ENCODE measurements at places on chromosomes 5 and 9.

- DNase-seq = no peak
Observed at GRCh38 chr5:173011566-173011965, 28.0 kb downstream of the ATP6V0E1 start.

DNA sequence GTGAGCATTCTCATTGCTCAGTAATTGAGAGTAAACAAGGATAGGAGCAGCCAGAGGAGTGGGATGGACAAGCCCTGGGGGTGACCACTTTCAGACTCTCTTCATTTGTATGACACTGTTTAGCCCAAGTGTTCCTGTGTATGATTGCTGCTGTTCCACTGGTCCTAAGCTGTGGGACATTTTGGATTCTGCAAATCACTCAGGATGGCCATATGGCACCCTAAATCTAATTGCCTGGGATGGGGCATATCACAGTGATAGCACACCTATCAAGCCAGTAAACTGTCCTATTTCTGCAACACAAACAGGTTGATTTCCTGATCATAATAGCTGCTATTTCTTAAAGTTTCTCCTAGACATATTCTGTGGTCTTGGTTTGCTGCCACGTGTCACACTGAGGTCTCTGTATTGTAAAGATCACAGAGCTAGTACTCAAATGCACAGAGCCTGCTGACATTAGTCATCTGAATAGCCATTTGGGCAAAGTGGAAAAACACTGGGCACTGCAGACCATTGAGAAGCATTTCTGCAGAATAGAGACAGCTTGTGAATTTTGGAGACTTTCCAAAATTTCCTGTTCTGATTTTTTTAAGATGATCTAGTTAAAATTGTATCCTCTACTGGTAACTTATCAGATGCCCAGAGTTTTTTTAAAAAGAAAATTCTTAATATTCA lies 320.2 kb downstream of the RFX3 start:
- no peak for DNase-seq

DNA sequence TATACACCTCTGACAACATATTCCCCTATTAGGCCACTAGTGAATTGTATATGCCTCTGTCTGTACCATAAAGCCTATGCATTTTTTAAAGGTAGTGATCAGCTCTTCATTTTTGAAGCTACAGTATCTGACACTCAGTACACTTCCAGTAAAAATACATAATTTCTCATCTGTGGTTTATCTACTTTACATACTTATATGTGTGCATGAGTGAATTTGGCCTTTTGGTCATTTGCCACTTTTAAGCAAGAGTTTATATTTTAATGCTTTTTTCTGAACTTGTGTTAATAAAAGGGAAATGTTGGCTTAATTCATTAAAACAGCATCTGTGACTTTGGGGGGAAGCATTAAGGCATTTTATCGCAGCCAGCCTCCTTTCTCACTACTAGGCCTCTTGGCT lies 47.8 kb downstream of the ST8SIA4 start:
- DNase-seq = no peak

DNA sequence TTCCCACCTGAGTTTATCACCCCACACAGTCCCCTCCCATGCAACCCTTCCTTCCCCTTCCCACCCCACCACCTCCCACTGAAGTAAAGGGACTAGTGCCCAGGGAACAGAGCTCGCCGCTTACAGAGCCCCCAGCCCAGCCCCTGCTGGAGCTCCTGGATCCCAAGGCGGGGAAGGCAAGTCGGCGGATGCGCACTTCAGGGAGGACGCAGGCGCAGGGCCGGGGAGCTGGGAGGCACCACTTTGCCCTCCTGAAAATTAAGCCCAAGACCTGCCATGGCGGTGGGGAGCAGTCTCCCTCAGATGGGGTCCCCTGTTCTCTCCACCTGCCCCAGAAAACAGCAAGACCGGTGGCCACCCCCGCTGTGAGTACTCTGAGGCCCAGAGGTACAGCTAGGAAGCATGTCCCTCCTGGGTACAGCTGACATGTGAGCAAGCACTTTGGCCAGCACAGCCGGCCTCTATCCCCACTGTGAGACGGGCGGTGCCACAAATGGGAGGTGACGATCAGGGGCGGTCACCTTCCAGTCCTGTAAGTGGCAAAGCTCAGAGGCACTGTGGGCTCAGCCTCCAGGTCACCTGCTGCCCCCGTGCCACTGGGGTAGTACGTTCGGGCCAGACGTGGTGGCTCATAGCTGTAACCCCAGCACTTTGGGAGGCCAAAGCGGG lies 45.9 kb downstream of the COL23A1 start:
- DNase-seq = no peak

DNA sequence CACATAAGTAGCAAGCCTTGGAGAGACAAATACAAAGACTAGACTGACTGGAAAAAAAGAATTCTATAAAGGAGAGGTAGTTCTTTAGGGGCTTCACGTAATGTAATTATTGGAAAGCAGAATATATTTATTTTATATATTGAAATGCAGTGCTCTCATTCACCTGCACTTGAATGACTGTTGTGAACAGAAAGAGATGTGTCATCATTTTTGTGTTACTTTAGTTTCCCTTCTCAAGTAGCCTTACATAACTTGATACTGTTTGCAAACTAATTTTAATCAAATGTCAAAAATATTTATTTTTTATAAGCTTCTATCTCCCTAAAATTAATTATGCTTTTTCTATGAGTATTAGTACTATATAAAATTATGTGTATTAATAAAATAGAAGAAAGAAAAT lies 691.1 kb upstream of the FTMT start:
- DNase-seq = no peak

- DNase-seq = no peak
Observed at GRCh38 chr9:132591244-132591643, 8.8 kb downstream of the BARHL1 start.

DNA sequence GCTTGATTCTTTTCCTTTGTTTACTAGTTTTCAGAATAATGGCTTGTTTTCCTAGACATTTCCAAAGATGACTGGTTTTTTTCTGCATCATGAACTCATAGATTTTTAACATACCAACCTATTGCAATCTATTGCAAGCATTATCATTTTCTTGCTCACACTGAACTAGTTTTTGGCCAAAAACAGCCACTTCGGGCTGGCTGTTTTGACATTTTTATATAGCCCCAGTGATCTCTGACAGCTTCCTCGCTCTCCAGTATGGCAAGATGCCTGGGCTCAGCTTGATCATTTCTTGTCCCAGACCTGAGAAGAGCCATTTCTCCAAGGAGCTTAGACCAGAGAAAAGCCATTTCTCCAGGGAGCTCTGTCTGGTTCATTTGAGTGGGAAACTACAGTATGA lies 94.3 kb upstream of the MAMDC2 start:
- DNase-seq = no peak

DNA sequence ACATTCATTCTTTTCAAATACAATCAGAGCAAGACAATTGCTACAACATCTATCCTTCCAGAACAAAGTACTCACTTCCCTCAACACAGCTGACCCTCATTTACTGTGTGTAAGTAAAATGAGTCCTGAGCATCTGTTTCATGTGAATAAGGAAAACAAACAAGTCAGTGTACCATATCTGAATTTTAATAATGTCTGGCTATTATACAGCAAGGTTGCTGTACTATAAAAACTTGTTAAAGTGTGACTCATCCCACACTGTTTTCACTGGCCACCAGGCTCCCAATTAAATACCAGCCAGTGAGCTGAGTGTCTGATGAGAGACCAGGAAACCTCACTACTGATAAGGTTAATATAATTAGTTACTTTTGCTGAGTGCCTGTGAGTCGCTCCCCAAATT lies 339.8 kb downstream of the AGTPBP1 start:
- no peak for DNase-seq

DNA sequence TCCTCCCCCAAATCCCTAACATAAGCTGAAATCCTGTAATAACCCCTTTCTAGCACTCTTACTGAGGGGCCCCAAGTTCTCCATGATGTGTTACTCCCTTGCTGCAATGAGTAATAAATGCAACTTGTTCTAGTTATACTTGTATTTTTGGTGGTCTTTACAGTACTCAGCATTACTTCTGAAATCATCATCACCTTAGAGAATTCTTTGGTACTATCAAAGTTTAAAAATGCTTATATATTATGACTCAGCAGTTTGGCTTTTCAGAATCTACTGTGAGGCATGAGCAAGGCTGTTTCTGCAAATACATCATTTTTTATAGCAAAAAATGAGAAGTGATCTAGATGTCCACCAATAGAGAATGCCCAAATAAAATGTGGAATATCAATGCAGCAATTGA lies 20.7 kb upstream of the ROPN1L start:
- DNase-seq = no peak

GRCh38 chr9:86064220-86064619 lies 35.1 kb downstream of the GOLM1 start:
- DNase-seq = no peak

DNA sequence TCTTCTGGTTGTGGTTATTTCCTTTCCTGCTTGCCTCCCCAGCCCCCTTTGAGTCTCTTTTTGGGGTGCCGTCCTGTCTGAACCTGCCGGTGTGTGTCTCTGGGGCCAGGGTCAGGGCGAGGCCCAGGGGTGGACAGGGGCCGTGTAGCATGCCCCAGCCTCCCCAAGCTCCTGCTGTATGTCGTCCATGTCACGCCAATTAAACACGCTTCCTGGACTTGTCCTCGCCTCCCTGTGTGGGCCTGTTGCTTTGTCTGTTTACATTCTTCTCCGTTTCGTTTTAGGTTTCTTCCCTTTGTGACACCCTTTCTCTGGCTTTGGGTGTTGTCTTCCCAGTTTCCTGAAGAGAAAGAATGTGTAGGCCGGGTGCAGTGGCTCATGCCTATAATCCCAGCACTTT lies 28.5 kb upstream of the HMCN2 start:
- no peak for DNase-seq

DNA sequence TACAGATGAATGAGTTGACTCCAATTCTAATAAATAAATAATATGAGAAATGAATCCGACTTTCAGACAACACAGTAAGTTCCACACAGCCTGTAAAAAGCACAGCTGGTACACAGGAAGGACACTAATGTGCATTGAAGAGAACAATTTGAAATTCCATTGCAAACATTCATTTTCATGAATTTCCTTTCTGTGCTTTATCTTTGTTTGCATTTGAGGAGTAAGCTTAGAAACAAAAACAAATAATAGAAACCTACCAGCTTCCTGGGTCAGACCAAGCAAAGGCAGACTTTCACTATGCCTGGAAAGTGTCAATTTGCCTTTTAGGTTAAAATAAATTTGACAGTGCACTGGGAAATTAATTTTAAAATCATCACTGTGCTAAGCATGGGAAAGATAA lies 143.8 kb upstream of the VLDLR start:
- DNase-seq = no peak

GRCh38 chr9:125492719-125493118 lies 214.3 kb downstream of the MAPKAP1 start:
- DNase-seq = no peak

DNA sequence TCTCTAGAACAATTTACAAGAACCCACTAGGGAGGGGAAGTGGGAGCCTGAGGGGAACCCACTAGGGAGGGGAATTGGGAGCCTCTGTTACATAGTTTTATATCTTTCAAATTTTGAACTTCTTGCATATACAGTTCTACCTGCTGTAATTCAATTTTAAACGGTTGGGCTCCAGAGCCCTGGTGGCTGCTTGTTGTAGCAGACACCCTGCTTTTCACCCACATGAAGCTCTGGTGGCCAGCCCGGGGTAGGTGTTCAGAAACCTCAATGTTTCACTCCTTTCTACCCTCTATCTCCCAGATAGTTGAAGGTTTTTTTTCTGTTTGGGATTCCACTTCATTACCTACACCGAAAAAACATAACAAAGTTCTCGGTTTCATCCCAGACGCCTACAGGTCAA lies 124.4 kb downstream of the TMEM174 start:
- DNase-seq = no peak

DNA sequence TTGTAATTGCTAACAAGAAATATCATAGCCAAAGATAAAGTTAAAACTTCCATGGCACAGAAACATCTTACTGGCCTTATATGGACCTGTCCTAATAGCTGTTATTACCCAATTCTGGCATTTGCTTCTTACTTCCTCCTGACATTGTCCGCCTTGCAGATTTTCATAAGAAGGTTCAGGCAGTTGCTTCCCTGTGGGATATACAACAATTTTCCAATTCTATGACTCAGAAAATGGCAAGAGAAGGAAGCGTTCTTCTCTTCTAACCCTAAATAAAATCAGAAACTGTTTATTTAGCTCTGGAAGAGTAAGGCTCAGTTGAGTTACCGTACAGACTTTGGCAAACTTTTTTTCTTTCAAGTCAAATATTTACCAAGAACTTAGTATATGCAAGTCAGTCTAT lies 1.7 kb downstream of the PRKAA1 start:
- no peak for DNase-seq

GRCh38 chr5:150637245-150638052 lies 3.0 kb upstream of the SYNPO start:
- no peak for DNase-seq

- DNase-seq = no peak
Observed at GRCh38 chr5:39164529-39165402, 54.6 kb downstream of the FYB1 start.

DNA sequence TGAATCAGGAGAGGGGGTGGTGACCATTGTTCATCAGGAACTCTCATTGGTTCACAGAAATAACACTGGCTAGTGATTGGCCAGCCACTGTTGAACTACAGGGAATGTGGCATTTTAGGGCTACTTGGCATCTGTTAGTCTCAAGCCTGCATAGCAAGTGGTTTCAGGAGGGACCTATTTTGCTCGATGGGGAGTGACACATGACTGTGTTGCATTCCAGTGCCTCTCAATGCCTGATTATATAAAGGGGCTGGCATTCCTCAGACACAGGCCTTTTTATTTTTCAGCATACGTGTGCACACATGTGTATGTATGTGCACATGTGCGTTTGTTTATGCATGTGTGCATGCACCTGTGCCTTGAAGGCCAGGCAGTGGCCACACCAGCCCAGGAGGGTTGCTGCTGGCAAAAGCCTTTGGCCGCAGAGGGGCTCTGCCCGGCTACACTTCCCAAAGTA lies 23.2 kb downstream of the FGD3 start:
- no peak for DNase-seq

DNA sequence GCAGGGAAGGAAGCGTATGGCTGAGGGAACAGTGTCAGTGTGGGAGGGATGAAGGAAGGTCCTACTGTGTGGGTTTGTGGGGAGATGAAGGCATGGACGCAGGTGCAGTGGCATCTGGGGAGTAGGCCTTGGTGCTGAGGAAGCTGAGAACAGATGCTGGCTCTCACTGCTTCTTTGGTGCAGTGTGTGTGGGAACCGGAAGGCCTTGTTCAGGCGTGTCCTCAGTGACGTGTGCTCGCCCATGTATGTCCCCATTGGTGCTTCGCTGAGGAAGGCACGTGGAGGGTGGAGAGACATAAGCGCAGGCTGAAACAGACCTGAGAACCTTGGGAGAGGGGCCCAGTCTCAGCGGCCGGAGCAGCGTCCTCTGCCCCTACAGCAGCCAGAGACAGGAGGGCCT lies 18.7 kb downstream of the ADAMTS13 start:
- DNase-seq = no peak

- no peak for DNase-seq
Observed at GRCh38 chr5:128038643-128039042, 44.9 kb upstream of the SLC12A2 start.

Data from NCI-H1048 (cell line).